ENCODE measurements at places on chromosomes 7 and 10.

GRCh38 chr10:124182088-124182541 lies 88.7 kb upstream of the CHST15 start:
- DNase-seq = no peak

DNA sequence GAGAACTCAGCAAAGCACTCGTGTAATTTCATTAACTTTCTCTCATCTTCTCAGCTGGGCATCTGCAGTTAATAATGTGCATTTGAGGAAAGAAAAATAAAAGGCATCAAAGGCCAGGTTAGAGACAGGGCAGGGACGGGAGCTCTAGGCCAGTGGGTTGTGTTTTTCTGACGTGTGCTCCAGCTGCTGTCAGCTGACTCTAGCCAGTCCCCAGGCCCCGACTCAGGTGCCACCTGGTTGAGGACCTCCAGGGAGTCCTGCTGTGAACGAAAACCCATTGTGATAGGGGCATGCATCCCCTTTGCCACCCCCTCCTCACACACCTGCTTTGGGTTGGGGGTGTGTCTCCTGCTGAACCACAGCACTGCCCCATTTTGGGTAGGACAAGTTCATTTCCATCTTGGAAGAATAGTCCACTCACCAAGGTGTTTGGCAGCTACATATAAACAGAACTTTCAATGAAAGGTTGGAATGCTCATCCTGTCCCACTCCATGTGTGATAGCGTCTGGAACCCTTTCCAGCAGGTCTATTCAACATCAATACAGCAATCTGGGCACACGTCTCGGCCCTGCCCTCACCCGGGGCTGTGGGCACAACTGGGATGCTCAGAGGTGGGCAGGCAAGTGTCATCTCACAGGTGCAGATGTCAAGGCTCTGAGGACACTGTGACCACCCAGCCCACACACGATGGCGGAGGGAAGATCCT lies 146.1 kb upstream of the FAM20C start:
- no peak for DNase-seq

DNA sequence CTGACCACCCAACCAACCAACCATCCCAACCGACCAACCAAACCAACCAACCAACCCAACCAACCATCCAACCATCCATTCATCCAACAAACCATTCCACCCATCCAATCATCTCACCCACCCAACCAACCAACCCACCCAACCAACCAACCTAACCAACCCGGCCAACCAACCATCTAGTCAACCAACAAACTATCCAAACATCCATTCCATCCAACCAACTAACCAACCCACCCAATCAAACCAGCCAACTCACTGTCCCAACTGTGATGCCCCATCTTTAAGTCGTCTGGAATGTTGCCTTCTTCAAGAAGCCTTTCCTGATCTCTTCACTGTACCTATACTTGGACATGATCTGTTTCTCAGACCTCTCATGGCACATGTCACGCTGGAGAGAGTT lies 31.6 kb downstream of the MINDY4 start:
- no peak for DNase-seq

DNA sequence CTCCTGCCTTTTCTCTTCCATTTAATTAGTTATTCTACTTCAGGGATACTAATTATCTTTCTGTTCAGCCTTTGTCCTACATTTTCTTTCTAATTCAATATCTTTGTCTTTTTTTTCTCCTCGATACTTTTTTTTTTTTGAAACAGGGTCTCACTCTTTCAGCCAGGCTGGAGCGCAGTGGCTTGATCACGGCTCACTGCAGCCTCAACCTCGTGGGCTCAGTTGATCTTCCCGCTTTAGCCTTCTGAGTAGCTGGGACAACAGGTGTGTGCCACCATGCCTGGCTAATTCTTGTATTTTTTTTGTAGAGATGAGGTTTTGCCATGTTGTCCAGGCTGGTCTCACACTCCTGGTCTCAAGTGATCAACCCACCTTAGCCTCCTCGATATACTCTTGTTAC lies 38.9 kb downstream of the CCSER2 start:
- DNase-seq = no peak

DNA sequence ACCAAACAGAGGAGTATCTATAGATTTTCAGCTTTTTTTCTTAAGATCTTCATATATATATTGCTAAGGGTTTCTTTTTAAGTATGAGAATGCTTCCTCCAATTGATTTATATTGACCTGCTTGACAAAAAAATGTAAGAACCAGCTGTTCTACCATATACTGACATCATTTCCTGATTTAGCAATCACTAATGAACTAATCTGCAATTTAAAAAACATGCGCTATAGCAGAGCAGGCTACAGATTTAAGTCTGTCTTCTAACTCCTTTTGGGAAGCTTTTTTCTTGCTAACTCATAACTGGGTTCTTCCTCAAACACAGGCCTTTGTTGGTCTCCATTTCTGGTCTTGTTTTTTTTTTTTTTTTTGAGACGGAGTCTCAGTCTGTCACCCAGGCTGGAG lies 33.2 kb downstream of the ABCC2 start:
- no peak for DNase-seq

- DNase-seq = no peak
These were observed 382.9 kb downstream of the SEMA3D start for GRCh38 chr7:84803979-84804378.

DNA sequence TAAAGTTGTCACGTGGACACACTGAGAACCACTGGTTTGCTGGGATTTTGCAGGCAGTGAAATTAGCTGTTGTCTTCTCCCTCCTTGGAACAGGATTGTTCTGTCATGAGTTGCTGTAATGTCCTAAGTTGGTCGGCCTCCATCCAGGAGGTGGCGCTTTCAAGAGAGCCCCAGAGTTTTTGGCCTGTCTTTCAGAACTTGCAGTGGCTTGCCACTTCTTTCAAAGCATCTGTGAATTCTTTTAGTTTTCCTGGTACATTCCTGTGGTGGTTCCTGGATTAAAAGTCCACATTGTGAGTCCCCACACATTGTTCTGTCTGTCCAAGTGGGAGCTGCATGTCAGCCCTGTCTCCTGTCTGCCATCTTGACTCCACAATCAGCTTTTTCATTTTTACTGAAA lies 133.8 kb downstream of the PON1 start:
- DNase-seq = no peak

GRCh38 chr10:122812751-122813150 lies 32.9 kb downstream of the CUZD1 start:
- DNase-seq = no peak

DNA sequence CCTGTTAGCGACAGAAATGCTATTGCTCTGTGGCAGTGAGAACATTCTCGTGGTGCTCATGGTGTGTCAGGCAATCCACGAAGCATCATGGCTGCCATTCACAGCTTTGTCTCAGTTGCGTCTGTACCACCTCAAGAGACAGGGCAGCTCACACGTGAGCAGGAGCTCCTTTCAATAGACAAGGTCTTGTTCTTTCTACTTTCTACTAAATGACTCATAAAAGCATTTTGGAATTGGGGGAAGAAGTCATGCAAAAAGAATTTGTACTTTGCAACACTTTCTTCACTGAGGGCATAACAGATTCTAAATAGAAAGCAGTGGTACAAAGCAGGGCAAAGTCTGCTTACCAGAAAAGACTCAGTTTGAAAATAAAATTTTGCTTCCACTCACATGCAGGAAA lies 638.5 kb downstream of the PHTF2 start:
- no peak for DNase-seq

DNA sequence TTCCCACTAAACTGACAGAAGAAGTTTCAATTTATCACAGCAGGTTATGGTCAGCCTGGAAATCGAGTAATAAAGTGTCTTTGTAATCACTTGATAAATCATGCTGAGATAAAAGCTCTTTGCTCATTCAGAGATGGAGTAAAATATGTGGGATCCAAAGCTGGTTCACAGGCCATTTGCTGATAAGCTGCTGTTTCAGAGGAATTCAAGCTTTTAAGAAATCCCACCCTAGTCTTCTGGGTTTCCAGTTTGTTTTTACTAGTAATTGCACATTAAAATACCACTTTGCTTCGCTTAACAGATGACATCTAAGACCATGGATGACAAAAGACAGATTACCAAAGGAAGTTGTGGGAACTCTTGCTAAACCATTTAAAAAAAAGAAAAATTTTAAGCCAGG lies 37.4 kb upstream of the CDK6 start:
- no peak for DNase-seq

DNA sequence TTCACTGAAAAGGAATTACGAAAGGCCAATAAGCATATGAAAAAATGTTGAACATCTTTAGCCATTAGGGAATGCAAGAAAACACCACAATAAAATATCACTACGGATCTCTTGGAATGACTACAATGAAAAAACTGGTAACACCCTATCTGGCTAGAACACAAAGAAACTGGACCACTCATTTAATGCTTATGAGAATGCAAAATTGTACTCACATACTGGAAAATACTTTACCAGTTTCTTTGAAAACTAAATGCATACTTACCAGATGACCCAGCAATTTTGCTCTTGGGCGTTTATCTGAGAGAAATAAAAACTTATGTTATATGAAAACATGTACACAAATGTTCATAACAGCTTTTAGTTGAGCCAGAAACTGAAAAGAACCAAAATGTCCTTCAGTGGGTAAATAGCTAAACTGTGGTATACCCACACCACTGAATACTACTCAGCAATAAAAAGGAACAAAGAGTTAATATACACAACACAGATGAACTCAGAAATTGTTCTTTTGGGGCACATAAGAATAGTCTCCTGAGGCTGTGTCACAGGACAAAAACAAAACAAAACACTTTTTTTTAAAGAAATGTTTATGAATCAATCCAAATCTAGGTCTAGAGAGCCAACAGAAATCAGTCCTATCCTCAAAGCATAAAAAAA lies 23.5 kb downstream of the CNOT4 start:
- no peak for DNase-seq

DNA sequence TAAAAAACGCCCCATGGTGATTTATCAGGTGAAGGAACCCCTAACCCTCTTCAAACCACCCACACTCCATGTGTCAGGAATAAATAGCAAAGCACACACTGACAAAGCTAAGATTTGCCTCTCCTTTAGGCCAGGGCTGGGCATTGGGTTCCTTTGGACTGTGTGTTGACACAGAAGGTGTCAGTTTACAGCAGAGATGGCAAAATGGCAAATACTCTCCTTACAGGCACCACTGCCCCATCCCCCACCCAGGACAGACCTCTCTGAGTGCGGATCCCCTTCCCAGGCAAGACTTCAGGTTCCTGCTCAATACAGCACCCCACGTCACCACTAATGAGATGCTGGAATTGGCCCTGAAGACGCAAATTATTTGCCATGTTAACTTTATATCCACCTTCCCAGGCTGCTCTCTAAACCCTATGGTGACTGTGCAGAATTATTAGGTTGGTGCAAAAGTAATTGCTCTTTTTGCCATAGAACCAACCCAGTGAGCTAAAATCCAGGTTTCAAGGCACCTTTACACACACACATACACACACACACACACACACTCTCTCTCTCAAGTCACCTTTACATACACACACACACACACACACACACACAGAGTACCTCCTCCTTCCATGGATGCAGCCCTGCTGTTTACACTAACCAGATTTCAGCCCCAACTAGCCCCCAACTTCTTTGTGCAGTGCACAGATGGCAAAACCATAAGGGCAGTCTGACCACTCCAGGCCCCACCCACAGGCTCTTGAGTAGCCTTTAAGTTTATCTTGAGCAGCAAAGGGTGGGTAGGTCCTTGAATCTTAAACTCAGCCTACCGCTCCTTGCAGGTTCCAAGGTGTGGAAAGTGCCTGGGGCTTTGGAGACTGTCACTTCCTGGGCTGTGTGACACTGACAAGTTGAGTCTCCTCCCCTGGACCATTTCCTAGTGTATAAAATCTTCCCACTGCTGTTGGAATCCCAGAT lies 4.0 kb upstream of the ZCCHC24 start:
- DNase-seq = no peak

DNA sequence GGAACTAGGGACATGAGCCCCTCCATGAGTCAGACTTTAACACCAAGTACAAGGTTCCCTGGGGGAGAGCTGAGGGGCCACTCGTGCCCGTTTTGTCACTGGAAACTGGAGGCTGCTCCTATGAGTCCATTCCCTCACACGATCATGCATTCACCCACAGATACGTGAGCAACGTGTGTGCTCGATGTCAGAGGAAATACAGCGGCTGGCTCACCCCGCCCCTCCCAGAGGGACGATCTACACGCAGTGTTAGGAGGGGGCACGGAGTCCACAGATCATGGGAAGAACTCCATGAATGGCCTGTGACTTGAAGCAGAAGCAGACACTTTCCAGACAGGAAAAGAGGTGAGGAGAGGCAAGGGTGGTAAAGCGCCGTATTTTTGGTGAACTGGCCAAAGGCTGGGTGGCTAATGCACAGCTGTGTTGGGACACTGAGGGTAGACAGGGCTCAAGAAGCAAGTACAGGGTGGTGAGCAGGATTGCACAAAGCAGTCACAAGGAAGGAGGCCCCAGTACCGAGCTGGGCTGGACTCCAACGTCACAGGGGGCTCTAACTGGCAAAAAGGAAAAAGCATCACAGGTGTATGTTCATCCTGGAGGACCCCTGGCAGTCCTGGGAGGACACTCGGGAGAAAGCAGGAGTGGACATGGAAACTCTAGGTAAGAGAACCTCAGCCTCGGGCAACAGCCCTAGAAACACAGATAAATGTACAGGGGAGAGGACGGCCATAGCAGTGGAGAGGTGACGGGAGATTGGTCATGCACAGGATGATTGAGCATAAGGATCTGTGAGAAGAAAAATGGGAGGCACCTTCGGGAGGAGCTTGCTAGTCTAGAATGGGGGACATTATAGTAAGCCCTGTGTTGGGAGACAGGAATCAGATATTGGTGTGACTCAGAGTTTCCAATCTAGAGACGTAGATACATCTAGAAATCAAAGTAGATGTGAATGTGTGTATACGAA lies 41.2 kb downstream of the TNS3 start:
- DNase-seq = peak; percentile 42

GRCh38 chr10:31100662-31101061 lies 69.0 kb upstream of the ZNF438 start:
- no peak for DNase-seq

DNA sequence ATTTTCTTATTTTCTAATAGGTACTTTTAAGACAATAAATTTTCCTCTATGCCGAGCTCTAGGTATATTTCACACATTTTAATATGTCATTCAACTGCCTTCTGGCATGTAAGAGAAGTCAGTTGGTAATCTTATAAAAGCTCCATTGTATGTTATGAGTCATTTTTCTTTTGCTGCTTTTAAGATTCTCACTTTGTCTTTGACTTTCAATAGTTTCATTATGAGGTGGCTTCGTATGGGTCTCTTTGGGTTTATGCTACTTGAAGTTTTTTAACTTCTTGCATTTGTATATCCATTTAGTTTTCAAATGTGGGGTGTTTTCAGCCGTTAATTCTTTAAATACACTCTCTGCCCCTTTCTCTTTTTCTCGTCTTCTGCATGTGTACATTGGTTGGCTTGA lies 80.5 kb downstream of the ABCA13 start:
- no peak for DNase-seq

GRCh38 chr10:5730766-5731165 lies 46.1 kb downstream of the TASOR2 start:
- DNase-seq = no peak

DNA sequence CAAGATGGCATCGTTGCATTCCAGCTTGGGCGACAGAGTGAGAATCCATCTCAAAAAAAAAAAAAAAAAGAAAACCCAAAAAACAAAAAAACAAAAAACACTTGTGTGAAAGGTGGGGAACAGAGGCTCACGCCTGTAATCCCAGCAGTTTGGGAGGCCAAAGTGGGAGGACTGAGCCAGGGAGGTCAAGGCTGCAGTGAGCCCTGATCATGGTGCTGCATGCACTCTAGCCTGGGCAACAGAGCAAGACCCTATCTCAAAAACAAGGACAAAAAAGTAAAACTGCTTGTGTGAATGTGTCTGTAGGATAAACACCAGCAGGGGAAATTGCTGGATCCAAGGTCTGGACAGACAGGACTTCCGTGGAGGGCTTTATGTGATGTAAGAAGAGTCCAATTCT lies 4.5 kb downstream of the PAOX start:
- DNase-seq = no peak

All from muscle of back (tissue), 13 donors.